RCC 7860 (cell line): ENCODE measurements at places on chromosomes 11 and 22.

- no peak for DNase-seq
Measured at GRCh38 chr22:39536711-39537110, 4.2 kb upstream of the RPS19BP1 start.

GRCh38 chr11:82732734-82733443 lies 775 bp downstream of the FAM181B start:
- DNase-seq: no peak

- DNase-seq: peak; percentile 68
Measured at GRCh38 chr11:36034551-36035331, 90.9 kb downstream of the LDLRAD3 start.

- DNase-seq: no peak
Measured at GRCh38 chr22:24819911-24820461, 14.0 kb downstream of the SGSM1 start.

GRCh38 chr22:36334081-36334820 lies 53.5 kb downstream of the MYH9 start:
- no peak for DNase-seq

DNA sequence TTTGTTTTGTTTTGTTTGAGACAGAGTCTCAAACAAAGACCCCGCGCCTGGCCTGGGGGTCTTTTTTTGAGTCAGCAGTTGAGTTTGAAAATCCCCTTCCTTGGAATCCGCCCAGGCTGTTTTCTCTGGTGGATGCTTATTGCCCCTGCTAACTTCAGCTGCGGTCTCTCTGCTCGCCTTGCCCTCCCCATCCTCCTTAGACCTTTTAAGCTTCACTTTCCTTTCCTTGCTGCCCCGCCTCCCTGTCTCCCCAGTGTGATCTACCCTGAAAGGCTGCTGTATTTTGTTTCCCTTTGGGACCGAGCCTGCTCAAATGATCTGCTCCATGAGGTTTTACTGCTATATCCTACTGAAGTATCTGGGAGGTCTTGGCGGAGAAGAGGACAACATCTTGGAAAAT lies 2.5 kb downstream of the USP18 start:
- no peak for DNase-seq

- DNase-seq: no peak
Measured at GRCh38 chr22:40243891-40244290, 66.2 kb downstream of the TNRC6B start.

DNA sequence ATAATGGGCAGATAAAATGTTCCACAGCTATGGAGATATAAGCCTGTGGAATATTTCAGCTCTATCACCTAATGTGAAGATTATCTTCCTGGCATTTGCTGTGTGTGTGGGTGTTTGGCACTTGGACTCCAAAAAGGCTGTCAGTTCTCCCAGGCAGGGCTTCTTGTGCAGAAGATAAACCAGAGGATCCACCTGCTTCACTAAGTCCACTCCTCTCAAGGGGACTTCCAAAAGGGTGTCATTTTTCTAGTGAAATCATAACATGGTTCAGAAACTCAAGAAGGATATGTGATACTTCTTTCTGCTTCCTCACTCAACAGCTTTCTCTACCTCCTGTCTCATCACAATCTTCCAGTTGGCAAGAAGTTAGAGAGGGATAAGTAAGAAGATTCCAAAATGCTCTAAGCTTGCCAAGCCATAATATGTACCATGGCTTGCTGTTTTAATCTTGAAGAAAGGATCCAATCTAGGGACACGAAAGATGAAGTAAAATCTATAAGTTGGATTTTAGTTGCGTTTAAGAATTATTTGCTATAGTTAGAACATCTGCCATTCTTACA lies 206.2 kb upstream of the MTMR2 start:
- no peak for DNase-seq

GRCh38 chr11:11978098-11978637 lies 30.3 kb downstream of the DKK3 start:
- no peak for DNase-seq

GRCh38 chr22:17906978-17907747 lies 117.2 kb downstream of the MICAL3 start:
- DNase-seq: no peak

DNA sequence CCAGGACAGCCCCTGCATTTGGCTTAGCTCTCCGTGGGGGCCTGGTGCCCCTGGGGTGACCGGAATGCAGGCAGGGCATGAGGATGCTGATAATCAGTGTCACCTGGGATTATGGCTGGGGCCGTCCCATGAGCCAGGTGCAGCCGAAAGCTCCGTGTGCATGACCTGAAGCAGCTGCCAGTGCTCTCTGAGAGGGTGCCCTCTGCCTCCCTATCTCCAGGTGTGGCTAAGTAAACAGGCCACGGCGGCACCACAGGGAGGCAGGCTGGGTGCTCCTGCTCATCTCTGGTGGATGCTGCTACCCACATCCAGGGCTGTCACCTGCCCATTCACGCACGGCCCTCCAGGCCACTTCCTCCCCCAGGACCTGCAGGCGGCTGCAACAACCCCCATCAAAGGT lies 29.8 kb downstream of the DUSP8 start:
- no peak for DNase-seq

- DNase-seq: no peak
Measured at GRCh38 chr22:45867118-45867905, 109.7 kb downstream of the WNT7B start.

DNA sequence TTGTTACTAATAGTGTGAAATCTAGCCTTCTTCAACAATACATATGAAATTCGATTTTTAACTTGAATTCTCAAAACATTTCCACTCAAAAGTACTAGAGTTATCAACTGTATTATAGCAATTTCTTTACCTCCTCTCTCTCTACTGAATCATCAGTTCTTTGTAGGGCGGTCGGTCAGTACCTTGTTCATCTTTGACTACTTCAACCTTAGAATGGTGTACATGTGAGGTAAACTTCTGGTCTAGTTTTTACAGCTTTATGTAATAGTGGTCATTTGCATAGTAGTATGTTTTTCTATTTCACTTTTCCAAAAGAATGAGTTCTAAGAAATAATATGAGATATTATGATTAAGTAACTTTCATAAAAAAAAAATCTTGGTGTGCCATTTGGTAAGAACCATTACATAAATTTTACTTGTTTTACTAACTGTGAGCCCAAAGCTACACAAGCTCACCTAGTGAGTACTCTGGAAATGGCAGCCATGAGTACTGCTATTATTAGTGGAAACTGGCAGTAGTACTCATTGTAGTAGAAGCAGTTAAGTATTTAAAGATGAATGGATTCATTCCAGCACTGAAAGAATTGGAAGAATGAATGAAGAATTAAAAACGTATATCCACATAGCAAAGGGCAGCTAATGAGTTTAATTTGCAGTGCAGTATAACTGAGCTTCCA lies 30.1 kb downstream of the SESN3 start:
- no peak for DNase-seq

DNA sequence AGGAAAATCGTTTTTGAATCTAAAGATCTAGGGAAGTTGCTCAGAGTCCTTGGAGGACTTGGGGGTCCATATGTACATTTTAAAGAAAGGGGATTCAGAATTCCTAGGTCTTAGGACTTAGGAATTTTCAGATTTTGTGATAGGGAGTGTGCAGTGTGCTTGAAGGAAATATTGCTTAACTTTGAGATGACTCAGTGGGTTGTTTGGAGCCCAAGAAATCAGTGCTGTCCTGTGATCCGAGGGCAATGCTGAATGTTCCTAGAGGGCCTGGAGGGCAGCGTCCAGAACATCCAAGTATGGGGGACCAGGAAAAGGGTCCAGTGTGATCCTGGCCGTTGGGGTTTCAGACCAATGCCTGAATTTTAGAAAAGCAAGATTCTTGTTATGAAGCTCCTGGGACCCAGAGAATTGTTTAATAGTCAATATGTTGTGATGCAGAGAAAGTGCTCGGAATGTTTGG lies 3.1 kb upstream of the IGF2 start:
- no peak for DNase-seq

GRCh38 chr11:118872403-118872821 lies 11.3 kb upstream of the CXCR5 start:
- no peak for DNase-seq

GRCh38 chr22:41826430-41827383 lies 6.2 kb upstream of the SREBF2 start:
- no peak for DNase-seq
